ENCODE measurements at places on chromosomes 12 and 14.

DNA sequence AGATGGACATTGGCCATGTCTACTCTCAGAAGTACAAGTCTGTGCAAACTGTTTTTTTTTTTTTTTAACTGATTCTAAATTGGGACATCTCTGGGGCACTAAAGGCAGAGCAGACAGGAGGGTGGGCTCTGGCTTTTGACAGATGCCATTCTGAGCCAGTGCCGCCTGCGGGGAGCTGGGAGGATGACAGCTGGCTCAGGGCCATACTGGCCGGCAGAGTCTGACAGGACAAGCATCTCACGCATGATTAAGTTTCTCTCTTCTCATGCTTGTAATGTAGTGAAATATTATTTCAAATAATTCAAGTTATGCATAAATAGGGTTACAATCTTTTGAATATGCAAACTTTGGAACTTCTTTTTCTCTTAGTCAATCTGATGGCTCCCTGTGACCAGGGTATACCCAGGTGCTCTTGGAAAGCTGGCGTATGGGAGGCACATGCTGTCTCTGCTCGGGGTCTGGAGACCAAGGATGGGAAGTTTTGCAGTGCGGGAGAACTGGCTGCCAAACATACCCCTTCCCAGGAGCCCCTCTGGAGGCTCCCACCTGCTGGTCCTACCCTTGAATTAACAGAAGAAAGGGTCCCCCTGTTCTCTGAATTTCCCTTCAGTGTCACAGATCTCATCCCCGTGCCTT lies 7.6 kb downstream of the CDCA4 start:
- no peak for DNase-seq

DNA sequence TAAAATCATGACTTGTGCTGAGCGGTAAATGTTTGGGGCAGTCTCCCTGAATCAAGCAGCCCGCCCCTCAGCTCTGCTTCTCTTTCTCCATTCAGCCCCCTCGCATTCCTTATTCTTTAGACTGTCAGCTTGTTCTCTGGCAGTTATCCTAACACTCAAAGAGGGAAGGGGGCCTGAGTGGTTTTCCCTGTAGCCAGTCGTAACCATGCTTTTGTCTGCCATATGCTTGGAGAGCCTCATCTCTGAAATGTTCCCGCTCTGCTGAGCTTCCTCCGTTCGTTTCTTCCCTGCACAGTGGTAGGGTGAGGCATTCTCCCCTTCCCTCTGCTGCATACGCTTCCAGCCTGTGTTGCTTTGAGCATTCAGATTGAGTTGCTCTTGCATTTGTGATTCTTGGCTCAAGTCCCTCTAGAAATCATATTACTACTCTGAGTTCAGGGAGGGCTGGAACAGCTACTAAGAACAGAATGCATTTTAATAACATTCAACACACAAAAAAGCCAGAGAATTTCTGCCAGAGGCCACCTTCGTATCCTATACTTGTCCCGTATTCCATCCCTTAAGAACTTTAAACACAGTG lies 119.7 kb downstream of the FBXL14 start:
- no peak for DNase-seq

DNA sequence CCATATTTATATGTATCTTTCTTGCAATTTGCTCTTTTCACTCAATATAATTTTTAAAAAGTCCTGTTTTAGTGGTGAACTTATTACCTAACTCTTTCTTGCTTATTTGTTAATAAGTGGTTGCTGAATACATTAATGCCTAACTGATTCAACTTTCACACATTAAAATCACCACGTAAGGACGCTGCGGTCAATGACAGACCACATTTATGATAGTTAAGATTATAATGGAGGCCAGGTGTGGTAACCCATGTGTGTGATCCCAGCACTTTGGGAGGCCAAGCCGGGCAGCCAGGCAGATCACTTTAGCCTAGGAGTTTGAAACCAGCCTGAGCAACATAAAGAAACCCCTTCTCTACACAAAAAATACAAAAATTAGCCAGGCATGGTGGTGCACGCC lies 37.0 kb downstream of the WDR89 start:
- no peak for DNase-seq

- DNase-seq, result no peak
Observed at GRCh38 chr12:19388131-19388549, 51.2 kb upstream of the AEBP2 start.

GRCh38 chr14:31461545-31461944 lies 4.2 kb upstream of the DTD2 start:
- no peak for DNase-seq
